ENCODE measurements at places on chromosomes 7 and 10.

DNA sequence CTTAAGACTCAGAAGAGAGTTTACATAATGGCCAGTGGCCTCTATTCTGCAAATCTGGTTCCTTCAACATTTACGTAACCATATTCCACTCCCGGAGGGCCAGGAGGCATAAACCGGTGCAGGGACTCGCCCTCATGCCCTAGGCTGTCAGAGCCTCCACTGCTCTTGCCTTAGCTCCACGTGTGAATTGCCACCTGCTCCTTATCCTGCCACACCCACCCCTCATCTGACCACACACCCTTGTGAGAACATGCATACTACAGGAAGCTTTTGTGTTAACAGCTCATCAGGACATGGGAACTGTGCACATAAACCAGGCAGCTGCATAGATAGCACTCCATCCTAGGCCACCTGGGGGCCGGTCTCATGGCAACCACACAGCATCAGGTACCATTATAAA, 146.7 kb upstream of the PFKP start:
- DNase-seq, result no peak

- no peak for DNase-seq
Observed at GRCh38 chr10:56351909-56352630, 9.0 kb downstream of the ZWINT start.

GRCh38 chr10:79301754-79302530, 45.3 kb upstream of the PPIF start:
- DNase-seq, result no peak

GRCh38 chr7:14807507-14807906, 95.0 kb downstream of the DGKB start:
- no peak for DNase-seq

DNA sequence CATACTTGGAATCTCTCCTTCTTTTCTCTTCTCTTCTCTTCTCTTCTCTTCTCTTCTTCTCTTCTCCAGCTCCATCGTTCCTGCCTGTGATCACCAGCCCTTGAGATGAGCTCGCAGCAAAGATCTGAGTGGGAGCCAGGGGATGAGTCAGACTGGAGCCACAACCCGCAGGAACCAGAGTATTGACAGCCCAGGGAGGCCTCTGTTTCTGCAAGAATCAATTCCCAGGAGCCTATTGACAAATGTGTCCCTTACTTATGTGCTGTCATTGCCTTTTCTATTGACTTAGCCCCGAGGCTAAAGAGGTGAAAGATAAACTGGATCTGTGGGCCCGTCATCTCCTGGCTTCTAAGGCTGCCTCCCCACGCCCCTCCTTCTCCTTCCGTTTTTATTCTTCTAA, 13.1 kb upstream of the HABP2 start:
- DNase-seq, result no peak

GRCh38 chr10:29157321-29157720, 131.5 kb upstream of the LYZL1 start:
- no peak for DNase-seq

DNA sequence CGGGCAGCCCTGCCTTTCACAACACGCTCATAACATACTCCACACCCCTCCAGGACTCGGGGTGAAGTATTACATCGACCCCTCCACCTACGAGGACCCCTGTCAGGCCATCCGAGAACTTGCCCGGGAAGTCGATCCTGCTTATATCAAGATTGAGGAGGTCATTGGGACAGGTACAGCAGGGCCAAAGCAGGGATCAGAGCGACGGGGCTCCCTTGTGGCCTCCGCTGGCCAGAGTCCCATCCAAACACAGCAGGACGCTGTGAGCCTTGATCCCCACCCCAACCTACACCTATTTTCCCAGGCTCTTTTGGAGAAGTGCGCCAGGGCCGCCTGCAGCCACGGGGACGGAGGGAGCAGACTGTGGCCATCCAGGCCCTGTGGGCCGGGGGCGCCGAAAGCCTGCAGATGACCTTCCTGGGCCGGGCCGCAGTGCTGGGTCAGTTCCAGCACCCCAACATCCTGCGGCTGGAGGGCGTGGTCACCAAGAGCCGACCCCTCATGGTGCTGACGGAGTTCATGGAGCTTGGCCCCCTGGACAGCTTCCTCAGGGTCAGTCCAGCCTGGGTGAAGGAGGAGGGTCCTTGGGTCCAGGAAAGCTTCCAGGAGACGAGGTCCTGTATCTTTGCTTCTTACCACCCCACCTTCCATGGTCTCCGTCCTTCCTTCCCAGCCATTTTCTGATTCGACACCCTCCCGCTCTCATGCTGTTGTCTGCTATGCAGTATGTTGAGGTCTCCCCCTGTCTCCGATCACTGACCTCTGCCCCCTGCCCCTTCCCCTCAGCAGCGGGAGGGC, 13.5 kb downstream of the EPHB6 start:
- DNase-seq, result no peak

DNA sequence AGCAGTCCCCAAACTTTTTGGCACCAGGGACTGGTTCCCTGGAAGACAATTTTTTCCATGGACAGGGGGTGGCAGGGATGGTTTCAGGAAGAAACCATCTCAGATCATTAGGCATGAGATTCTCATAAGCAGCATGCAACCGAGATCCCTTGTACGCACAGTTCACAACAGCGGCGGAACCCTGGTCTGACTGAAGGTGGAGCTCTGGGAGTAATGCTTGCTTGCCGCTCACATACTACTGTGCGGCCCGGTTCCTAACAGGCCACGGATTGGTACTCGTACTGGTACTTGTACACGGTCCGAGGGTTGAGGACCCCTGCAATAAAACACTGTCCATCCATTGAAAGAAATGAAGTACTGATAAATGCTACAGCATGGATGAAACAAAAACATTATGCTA, 32.8 kb downstream of the MKRN1 start:
- no peak for DNase-seq

- no peak for DNase-seq
Observed at GRCh38 chr7:84998665-84999064, 188.2 kb downstream of the SEMA3D start.

GRCh38 chr7:141495057-141495456, 56.2 kb upstream of the AGK start:
- no peak for DNase-seq

- no peak for DNase-seq
Observed at GRCh38 chr10:127000598-127000997, 95.4 kb downstream of the DOCK1 start.

DNA sequence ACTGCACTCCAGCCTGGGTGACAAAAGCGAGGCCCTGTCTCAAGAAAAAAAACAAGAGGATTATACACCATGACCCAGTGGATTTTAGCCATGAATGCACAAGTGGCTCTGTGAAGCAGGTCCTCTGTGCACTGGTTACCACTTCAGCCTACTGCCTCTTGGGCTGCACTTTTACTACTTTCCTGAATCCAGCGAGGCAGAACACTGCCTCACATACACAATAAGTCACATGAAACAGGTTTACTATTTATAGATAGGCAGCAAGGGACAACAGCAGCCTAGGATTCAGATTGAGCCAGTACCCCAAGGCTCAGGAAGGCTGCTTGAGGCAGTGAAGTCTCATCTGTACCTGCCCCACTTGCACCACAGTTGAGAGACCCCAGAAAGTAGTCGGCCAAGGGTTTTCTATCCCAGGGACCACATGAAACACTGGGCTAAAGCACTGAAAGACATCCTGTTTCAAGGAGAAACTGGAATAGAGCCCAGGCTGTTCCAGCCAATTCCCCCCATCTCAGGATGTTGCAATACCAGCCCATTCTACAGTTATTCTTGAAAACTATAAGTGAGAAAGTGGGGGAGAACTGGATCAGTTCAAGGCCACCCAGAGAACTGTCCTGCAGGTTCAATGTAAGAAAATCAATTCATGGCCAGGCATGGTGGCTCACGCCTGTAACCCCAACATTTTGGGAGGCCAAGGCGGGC, 10.3 kb upstream of the OGDH start:
- DNase-seq, result no peak

GRCh38 chr7:20348125-20348807, 17.6 kb downstream of the ITGB8 start:
- DNase-seq, result no peak

GRCh38 chr7:151436446-151437158, 3.3 kb downstream of the CRYGN start:
- no peak for DNase-seq

DNA sequence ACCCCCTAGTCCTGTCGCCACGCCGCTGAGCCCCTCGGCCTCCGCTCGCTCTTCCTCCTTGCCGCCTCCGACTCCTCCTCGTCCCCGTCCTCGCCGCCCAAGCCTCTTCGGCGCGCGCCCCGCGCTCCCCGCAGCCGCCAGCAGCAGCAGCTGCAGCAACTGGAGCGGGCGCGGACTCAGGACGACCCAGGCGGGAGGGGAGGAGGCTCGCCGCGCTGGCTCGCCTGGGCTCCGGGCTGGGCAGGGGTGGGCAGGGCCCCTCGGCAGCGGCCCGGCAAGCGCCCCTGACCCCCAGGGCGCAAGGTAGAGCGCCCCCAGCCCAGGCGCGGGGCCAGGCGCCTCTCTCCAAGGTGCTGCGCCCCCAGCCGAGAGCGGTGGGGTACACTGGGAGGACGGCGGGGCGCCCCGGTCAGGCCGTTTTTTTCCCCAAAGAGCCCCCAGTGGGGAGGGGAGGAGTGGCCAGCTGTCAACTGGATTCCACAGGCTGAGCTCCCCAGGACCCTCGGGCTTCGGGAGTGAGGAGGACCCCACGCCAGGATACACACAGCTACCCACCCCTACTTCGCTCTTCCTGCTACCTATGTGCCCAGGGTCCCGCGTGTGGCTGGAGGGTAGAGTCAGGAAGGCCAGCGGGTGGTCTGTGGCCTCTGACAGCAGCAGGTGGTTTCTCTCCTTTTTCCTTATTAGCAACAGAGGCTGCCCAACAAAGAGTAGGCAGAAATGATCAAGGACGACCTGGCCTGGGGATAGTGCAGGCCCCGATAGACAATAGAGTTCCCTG, 903 bp upstream of the KCNMA1 start:
- DNase-seq, result no peak

DNA sequence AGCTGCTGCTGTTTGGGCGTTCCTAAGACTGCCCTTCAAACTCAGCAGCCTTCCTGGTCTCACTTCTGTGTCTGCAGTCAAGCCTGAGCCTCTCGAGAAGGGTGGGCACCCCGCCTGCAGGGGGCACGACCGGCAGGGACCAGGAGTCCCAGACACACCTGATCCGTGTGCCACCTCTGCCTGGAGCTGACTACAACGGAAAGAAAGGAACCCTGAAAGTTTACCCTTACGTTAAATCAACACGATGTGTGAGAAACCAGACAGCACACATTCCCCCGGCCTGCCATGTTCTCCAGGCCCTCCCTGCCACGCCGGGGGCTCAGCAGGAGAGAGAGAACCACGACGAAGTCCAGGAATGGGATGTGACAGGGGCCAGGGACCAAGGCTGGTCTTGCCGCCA, 5.0 kb downstream of the MAD1L1 start:
- no peak for DNase-seq

- DNase-seq, result no peak
Observed at GRCh38 chr7:13897819-13898218, 91.6 kb downstream of the ETV1 start.

- no peak for DNase-seq
Observed at GRCh38 chr7:28623863-28624262, 211.5 kb downstream of the CREB5 start.

DNA sequence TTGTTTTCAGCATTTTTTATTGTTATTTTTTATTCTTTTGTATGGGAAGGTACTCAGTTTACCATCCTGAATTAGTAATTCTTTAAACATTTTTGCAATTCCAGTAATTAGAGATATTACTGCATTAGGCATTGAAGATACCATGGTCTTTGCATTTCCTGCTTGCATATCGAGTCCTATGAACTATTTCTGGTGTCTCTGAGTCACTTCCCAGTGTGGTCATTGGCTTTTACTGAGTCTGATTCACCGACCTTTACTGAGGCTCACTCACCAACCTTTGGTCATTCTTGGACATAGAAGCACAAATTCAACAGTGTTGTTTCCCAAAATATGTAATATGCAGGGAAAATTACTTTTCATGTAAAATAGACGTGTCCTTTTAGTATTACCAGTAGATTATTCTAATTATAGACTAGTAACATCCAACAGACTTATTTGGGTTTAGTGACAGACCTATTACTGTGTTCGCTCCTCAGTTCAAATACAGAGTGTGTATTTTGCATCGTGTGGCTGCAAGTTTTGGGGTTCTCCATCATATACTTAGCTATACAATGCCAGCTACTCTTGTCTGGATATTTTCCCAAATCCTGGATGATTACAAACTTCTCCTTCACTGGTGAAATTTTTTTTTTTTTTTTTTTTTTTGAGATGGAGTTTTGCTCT, 180.7 kb upstream of the PRSS1 start:
- DNase-seq, result no peak

DNA sequence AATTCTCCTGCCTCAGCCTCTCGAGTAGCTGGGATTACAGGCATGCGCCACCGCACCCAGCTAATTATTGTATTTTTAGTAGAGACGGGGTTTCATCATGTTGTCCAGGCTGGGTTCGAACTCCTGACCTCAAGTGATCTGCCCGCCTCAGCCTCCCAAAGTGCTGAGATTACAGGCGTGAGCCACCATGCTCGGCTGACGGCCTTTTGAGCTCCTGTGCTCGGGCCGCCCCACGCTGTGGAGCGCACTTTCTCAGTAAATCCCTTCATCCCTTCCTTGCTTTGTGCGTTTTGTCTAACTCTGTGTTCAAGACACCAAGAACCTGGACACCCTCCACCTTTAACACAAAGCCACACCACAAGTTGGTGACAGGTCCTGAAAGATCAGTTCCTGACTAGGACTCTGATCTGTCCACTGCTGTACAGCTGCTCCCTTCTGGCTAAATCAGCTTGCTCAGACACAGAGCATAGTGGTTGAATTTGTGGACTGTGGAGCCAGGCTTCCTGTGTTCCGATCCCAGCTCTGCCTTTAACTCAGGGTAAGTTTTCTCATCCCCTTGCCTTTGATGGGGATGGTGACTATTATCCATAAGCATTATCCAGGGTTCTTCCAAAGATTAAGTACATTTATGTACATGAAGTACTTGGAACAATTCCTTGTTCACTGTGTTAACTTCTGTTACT, 20.1 kb downstream of the CHST3 start:
- no peak for DNase-seq

DNA sequence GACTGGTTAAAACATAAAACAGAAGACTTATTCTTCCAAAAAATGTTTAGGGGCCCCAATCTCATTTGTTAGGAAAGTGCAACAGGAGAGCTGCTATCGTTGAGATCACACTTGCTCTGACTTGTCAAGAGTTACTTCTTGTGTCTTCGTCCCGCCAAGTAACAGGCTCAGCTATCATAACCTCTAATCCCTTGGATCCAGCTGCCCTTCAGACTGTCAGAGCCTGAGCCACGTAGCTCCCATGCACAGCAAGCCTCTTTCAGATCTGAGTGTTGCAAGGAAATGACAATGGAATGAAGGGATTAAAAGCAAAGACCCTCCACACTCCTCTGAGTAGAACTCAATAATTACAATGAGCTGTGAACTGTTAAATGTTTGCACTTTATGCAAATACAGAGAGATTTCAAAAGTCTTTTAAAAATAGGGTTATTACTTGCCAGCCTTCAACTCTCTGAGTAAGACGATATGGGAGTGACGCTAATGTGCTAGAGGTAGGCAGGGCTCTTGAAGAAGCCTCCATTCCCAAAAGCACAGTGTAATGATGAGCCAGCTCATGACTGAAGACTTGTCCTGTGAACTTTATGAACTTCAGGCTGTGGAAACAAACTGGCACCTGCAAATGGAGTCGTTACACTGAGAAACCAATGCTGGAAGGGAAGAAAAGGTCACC, 28.4 kb upstream of the CDK13 start:
- no peak for DNase-seq

GRCh38 chr7:37357637-37357996, 91.0 kb downstream of the ELMO1 start:
- no peak for DNase-seq

All from stimulated activated CD4-positive, alpha-beta T cell treated with anti-CD3 and anti-CD28 coated beads, Interleukin-1b, Interleukin-23, amount 100 ng/mL, for 1 hour (primary cell).